GM19239 (cell line): ENCODE measurements at places on chromosomes 4 and X.

GRCh38 chr4:169663402-169663801 lies 43.0 kb downstream of the CLCN3 start:
- DNase-seq: no peak

- DNase-seq: no peak
These were observed 81.6 kb downstream of the FBXO8 start for GRCh38 chr4:174201871-174202270.

- DNase-seq: no peak
These were observed 664.2 kb downstream of the ADGRL3 start for GRCh38 chr4:61864286-61864685.

- no peak for DNase-seq
These were observed 17.7 kb upstream of the SLC7A11 start for GRCh38 chr4:138259824-138260223.

DNA sequence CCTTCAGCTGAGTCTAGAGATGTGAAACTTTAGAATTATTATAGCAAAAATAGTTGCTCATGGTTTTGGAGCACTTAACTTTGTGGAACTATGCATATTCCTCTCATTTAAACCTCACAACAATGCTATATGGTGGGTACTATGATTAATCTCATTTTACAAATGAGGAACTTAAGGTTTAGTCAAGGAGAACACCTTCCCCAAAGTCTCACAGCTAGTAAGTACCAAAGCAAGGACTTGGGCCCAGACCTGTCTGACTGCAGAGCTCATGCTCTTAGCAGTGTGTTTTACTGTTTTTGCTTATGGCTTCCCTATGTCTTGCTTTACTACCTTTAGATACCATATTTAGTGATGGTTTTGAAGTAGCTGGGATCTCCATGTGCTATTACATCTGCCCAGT lies 5.1 kb downstream of the UBE2A start:
- DNase-seq: no peak

- DNase-seq: no peak
These were observed 611.2 kb downstream of the PPP4R3C start for GRCh38 chrX:26851981-26852380.

DNA sequence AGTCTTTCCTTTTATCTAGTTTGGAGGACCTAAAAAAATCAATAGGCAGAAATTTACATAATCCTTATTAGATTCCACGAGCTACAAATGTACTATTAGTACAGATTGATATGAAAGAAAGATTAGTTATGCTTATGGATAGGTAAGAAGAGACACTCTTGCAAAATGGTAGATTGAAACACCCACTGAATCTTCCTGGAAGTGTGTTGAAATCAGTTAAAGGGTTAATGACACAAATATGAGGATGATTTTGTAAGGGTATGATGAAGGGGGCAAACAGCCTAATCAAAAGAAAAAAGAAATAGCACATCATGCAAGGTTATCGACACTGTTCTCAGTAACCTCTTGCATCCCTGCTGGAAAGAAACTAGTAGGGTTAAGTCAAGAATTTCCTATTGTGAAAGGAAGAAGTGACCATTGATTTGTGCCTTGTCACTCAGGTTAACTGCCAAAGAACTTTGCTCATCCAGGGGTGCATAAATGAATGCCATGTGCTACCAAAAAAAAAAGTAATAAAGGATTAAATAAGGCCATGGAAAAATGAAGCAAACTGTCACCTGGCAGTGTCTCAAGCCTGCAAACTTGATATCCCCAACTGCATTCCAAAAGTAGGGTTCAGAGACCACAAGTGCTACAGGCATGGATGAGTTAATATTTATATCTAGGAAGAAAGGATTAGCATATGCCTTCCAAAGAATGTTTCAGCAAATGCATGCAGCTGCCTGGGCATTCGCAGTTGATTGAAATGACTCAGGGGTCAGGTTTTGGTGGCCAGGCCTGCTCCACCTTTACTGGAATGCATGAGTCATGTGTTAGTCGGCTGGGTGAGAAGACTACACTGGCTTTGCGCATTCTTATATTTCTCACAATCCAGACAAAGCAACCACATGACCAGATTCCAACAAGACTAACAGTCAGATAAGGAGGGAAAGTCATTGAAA lies 78.3 kb upstream of the ATXN3L start:
- DNase-seq: no peak

DNA sequence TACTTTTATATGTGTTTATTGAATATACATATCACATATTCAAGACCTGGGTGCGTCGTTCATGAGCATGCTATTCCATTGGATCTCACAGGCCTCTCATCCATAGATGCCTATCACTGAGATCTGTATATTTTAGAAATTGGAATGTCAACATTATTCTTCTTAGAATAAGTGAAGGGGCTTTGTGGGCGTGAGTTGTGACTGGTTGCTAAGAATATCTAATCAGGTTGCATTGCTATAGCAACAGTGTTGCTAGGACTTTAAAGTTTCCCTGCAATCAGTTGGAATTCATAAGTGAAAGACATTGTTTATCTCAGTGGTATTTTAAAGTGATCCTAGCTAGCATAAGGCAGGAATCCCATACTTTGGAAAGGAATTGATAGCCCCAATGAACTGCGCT lies 36.7 kb upstream of the ANK2 start:
- DNase-seq: no peak
